ENCODE measurements at places on chromosomes 3 and 15.

GRCh38 chr3:129058441-129059200 lies 2.0 kb upstream of the GP9 start:
- DNase-seq, result no peak

- DNase-seq, result no peak
Observed at GRCh38 chr3:64717872-64718613, 30.2 kb upstream of the ADAMTS9 start.

DNA sequence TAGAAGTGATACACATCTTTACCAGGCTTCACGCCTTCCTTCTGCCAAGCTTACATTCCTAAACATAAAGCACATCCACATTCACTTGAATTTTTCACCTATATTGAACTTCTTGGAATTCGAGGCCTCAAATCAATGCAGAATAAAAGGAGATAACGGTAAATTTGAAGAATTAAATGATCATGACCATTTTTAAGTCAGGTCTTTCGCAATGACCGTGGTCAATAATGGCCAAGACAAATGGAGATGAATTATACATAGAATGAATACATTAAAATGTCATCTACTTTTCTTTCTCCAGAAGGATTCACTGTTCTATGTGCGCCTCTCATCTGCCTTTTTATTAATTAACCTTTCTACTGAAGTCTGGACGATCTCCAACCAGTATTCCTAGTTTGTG lies 5.3 kb upstream of the GOLGA8A start:
- DNase-seq, result no peak

GRCh38 chr15:42284551-42284950 lies 11.3 kb upstream of the TMEM87A start:
- no peak for DNase-seq

GRCh38 chr15:59245559-59245958 lies 38.9 kb downstream of the LDHAL6B start:
- no peak for DNase-seq

- no peak for DNase-seq
Observed at GRCh38 chr15:95866711-95867440, 463.6 kb upstream of the NR2F2 start.

DNA sequence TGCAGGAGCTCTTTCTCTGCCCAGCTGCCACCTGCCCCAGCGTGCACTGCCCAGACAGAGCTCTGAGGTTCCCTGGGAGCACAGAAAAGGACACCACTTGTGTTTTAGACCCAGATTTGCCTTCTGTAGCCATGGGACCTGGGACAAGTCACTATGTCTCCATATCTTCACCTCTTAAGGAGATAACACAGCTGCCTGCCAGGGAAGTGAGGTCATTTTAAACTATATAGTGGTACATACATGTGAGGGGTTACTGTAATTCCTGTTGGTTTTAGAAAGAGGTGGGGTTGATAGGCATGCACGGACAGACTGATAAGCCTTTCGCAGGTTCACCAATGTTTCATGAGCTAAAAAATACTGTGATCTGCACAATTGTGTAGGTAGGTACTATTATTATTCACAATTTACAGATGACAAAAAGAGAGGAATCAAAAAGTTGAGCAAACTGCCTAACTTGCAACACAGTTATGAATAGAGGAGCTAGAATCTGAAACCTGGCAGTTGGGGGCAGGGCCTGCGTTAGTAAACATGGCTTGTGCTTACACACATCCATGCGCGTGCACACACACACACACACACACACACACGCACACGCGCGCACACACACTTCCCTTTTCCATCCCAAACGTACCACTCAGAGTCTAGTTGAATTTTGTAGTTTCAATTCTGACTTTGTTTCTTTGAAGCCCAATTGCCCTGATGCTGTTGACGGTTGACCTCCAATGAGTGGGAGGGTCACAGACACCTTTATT lies 193.6 kb downstream of the FAM43A start:
- DNase-seq, result no peak

DNA sequence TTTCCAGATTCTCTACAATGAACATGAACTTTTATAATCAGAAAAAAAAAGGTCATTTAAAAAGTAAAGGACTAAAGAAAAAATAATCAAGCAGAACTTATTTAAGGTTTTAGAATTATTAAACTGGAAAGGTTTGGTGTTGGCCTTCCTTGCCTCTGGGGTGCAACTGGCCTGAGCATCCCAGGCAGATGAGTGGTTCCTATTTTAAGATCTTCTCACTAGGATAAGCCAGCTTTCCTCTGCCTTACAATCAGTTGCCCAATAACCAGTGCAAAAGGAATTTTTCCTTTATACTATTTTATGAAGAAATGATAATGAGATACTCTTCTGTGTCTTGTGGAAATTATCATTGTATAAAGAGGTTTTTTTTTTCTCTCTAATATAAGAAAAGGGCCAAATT lies 56.6 kb downstream of the SEC22A start:
- DNase-seq, result no peak

DNA sequence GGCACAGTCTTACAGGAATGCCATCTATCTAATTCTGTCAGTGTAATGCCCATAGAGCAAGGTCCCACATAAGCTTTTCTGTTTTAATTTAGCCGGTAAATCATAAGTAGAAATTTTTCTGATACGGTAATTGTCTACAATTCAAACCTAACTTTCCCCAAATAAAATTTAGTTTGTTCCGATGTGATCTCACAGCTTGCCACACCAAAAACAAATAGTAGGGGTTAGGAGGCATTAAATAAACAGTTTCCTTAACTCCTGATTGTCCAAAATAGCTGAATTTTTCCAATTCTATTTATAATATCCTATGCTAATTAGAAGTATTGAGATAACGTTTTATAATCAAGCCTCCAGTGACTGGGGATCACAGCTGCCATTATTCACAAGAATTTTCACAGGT lies 53.3 kb downstream of the TSC22D2 start:
- no peak for DNase-seq

DNA sequence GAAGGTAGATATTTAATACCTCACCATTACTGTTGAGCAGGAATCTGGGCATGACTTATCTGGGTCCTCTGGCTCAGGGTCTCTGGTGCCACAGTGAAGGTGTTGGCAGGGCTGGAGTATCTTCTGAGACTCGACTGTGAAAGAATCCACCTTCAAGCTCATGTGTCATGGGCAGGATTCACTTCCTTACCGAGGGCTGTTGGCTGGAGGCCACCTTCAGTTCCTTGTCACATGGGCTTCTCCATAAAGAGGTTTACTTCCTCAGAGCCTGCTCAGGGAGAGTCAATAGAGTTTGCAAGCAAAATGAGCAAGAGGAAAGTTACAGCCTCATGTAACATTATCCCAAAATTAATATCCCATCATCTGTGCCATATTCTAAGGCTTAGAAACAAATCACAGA lies 459.5 kb downstream of the NR2F2 start:
- DNase-seq, result no peak

GRCh38 chr15:68003297-68003696 lies 50.8 kb upstream of the PIAS1 start:
- no peak for DNase-seq

GRCh38 chr3:23999012-23999641 lies 54.0 kb downstream of the NR1D2 start:
- DNase-seq, result peak; percentile 64

- DNase-seq, result peak; percentile 31
Observed at GRCh38 chr3:194322678-194323211, 28.4 kb downstream of the CPN2 start.

- no peak for DNase-seq
Observed at GRCh38 chr15:84570164-84570735, 30.6 kb upstream of the ZSCAN2 start.

GRCh38 chr3:161251716-161252115 lies 30.6 kb downstream of the NMD3 start:
- DNase-seq, result no peak

GRCh38 chr15:93167291-93167690 lies 78.3 kb upstream of the RGMA start:
- DNase-seq, result no peak

DNA sequence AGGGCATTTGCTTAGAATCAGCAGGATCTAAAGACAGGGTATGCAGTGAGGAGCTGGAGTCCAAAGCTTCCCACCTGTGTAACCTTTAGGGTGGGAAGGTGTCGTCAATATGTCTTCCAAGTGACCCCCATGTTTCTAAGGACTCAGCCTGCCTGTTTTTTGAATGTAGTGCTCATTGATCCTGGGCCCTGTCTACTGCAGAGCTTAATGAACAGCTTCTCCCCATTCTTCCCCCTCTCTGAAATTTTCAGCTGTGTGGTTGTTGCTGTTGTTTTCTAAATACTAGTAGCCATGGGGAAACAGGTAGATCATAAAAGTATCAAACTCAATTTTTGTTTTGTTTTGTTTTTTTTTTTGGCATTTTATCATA lies 39.7 kb downstream of the MBNL1 start:
- no peak for DNase-seq

DNA sequence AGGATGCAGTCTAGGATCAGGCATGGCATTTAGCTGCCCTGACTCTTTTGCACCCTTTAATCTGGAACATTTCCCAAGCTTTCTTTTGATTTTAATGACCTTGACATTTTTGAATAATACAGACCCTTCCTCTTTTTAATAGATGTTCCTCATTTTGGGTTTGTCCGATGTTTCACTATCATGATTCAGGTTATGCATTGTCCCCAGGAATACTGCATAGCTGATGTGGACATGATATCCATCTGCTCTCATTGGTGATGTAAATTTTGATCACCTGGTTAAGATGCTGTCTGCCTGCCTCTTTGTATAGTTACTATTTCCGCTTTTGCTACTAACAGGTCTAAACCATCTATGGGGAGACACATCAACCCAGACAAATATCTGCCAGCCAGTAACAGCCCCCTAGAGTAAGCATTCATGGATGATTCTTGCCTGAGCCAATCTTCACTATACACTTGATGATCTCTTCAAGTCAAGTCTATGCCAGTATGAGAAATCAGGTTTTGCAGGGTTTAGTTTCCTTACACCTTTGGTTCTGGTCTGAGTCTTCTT lies 50.6 kb upstream of the ULK4 start:
- DNase-seq, result no peak

DNA sequence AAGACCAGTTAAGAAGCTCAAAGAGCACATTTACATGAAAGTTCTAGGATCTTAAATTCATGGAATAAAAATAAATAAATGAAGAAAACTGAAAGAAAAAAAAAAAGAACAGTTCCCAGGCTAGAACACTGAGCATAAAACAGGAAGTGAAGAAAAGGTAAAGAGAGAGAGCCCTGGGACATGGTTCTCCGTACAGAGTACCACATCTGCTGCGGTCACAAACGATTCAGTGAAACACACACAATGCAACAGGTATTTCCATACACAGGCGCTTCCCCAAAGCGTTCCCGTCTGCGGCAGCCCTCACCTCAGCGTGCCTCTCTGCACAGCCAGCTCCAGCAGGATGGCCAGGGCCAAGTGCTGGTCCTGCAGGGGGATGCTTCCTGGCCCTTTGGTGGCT lies 49.4 kb downstream of the HERC2 start:
- DNase-seq, result no peak

- peak; percentile 80 for DNase-seq
Observed at GRCh38 chr3:171284308-171285075, 175.7 kb downstream of the TNIK start.

DNA sequence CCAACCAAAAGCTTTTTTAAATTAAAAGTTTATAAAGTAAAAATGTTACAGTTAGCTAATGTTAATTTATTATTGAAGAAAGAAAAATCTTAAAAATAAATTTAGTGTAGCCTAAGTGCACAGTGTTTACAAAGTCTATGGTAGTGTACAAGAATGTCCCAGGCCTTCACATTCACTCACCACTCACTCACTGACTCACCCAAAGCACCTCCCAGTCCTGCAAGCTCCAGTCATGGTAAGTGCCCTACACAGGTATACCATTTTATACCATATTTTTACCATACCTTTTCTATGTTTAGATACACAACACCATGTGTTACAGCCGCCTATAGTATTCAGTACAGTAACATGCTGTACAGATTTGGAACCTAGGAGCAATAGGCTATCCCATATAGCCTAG lies 29.1 kb downstream of the SSR3 start:
- no peak for DNase-seq

DNA sequence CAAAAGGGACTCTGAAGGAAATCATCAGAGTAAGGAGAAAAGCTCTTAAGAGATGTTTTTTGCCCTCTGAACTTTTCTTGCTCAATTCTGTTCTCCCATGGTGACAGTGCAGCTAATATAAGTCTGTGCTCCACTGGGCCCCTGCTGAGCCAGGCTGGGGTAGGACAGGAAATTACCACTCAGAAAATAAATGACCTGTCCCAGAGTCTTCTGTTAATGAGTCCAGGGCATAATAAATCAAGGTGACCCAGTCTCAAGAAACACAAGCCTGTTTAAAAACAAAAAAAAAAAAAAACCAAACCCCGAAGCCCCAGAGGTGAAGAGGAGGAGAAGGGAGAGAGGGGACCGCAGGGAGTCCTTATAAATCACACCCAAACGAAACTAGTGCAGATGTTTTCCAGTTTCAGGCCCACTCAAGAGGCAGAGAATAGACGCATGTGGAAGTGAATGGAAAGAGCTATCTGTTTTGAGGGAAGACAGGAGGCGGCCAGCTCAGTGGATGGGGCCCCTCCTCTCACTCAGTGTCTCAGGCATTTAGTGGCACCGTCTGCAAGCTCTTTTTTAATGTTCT lies 59.8 kb upstream of the BOC start:
- DNase-seq, result peak; percentile 58

GRCh38 chr15:89858661-89859458 lies 34.9 kb downstream of the AP3S2 start:
- DNase-seq, result no peak

DNA sequence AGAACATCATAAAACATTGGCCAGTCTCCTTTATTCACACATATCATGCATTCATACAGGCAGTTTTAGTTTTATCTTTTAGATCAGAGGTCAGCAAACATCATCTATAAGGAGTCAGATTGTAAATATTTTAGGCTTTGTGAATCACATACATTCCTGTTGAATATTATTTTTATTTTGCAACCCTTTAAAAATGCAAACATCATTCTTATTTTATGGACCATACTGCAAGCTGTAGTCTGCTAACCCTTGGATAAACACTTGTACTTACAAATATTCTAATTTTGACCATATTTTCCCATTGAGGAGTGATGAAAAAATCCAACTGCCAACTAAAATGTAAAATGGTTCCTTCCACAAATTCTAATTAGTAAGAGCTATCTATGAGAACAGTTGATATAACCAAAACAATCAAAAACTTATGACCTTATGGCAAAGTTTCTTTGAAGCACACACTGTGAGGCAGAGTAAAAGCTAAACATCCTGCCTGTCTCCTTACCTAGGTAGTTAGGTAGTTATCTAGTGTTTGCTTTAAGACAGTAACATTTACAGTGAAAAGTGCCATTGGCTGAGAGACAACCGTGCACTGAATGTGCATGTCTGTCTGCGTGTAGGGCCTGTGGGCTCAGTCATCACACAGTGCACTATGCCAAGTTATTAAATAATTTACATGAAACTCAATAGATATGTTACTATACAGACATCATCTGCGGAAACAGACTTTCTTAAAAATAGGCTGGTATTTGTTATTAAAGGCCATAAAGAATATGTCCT lies 57.7 kb downstream of the PIK3R4 start:
- DNase-seq, result peak; percentile 11

Measured in GM04504 (cell line).